ENCODE measurements at places on chromosomes 6 and 20.

DNA sequence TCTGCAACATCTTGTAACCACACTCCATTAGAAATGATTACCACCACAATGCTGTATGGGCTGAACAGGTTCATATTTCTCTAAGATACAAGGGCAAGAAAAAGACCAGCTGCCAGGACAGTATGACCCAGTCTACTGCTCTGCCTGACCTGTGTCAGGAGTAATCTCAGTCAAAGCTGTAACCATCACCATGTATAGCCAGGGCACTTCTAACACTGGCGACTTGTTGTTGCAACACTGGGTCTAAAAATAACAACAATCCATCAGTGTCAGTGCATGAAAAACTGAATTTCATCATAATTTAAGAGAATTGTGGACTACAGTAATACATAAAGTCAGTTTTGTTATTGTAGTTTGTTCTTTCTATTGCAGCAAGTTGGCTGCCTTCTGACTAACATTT is 738.6 kb upstream of the ADGRB3 start:
- DNase-seq, result no peak

- DNase-seq, result no peak
Observed at GRCh38 chr20:46857061-46857831, 37.4 kb upstream of the EYA2 start.

DNA sequence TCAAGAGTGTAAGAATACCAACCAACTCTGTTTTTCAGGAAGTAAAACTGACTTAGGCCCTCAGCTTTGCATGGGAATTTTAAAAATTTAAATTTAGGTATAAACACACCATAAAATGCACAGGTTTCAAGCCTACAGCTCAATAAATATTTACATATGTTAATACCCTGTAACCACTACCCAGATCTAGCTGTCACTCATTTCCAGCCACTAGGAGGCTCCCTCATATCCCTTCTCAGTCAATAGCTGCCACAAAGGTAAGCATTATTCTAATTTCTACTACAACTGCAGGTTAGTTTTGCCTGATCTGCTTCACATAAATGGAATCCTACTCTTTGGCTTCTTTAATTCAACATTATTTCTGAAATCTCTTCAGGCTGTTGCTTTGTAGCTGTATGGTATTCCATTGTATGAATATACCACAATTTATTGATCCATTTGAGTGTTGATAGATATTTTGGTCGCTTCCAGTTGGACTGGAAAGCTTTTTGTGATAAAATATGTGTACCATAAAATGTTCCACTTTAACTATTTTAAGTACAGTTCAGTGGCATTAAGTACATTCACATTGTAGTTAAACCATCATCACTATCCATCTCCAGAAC is 32.5 kb upstream of the MEI4 start:
- no peak for DNase-seq

- DNase-seq, result no peak
Observed at GRCh38 chr6:138455746-138456400, 43.4 kb downstream of the NHSL1 start.

- DNase-seq, result no peak
Observed at GRCh38 chr20:7500231-7500663, 440.0 kb downstream of the HAO1 start.

- no peak for DNase-seq
Observed at GRCh38 chr6:125571207-125571755, 178.2 kb upstream of the HEY2 start.

DNA sequence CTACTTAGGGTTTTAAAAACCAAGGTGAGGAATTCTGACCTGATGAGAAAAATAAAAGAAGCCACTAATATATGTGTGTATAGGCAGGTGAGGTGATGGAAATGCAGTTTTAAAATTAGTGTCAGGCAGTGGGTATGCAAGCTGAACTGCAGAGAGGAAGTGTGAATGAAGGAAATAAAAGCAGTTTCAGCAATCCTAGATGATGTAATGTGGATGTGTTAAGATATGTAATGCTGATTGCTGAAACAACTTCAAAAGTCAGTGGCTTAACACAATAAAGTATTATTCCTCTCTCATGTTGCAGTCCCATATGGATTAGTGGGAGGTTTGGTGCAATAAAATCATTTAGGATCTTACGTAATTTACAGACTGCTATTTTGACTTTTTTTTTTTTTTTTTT is 119.9 kb upstream of the ASCC3 start:
- DNase-seq, result no peak

GRCh38 chr6:157774153-157775135 is 48.6 kb upstream of the SNX9 start:
- DNase-seq, result peak; percentile 34

DNA sequence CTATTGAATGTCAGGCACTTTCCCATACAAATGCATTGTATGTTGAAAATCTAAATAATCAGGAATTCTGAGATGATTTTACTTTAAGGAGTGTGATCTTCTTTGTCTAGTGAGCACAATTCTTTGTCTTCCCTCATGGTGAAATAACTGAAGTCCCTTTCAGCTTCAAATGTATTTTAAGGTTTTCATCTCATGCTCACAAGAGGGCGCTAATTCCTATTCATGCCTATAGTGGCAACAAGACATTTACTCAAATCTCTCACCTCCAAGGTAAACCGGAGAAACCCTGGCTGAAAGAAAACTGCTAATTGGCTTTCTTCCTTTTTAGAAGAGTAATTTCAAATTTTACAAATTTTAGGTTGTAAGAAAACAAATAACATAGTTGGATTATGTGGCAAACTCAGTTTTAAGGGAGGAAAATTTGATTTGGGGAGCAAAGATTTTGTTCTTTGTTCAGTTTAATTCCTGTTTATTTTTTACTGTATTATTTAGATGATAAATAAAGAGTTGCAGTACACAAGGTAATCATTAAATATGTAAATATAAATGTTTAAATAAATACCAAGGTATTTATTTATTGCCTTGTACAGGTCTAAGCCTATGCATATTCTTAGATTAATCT is 69.1 kb downstream of the SLC35F1 start:
- DNase-seq, result no peak

- no peak for DNase-seq
Observed at GRCh38 chr6:24603241-24603640, 42.8 kb downstream of the KIAA0319 start.

DNA sequence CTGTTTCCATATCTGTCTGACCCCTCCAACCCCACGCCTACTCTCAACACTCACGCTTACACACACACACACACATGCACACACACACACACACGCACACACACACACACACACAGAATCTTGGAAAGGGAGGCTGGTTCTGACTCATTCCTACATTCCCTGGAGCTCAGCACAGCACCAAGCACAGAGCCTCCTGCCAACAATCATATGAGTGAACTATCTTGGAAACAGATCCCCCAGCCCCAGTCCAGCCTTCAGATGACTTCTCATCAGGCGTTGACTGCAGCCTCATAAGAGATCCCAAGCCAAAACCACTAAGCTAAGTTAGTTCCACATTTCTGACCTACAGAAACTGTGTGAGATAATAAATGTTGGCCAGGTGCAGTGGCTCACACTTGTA is 14.1 kb upstream of the HCK start:
- no peak for DNase-seq

DNA sequence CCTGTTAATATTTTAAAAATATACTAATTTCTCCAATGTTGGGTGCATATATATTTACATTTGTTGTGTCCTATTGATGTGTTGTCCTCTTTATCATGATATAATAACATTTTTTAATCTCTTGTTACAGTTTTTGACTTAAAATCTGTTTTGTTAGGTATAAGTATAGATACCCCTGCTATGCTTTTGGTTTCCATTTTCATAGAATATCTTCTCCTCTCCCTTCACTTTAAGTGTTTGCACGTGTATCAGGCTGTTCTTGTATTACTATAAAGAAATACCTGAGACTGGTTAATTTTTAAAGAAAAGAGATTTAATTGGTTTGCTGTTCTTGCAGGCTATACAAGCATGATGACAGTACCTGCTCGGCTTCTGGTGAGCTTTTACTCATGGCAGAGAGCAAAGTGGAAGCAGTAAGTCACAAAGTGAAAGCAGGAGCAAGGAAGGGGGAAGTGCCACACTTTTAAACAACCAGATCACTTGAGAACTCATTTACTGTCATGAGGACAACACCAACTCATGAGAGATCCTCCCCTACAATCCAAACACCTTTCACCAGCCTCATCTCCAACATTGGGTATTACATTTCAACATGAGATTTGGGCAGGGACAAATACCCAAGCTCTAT is 340.5 kb upstream of the SYNCRIP start:
- no peak for DNase-seq

GRCh38 chr20:60269573-60270162 is 311.4 kb downstream of the CDH26 start:
- no peak for DNase-seq

GRCh38 chr20:49171909-49172308 is 16.2 kb downstream of the STAU1 start:
- DNase-seq, result no peak
